ENCODE measurements at places on chromosomes 1 and 21.

GRCh38 chr1:35085421-35085820, 6.2 kb downstream of the ZMYM1 start:
- DNase-seq: no peak

DNA sequence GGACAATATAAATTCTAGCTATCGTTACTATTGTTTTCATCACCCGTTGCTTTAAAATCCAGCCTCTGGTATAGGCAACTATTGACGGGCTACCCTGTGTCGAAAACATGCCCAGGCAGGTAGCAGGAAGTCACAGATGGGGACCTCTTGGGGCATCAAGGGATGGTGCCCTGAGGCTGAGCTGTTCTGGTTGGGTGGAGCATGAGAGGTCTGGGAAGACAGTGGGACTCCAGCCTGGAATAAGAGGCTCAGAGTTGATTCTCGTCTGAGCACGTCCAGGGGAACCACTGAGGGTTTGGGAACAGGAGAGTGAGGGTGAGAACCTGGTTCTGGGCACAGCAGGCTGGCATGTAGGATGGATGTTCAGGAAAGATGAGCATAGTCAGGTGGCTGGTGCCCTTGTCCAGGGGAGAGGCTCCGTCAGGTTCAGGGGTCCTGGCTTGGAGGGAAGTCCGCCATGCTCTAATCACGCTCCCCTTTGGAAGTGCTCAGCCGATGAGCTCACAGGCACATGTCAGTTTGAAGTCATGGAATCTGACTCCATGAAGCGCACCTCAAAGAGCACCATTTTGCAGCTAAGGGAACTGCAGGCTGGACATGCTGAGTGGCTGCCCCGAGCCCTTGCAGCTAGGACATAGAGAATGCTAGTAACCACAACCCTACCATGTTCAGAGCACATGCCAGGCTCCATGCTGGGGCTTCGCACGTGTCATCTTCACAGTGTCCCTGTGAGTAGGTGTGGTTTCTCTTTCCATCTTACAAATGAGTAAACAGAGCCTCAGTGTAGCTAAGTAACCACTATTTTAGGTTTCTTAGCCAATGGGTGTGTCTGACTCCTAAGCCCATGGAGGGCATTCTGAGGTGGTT, 21.0 kb downstream of the PCSK9 start:
- no peak for DNase-seq

DNA sequence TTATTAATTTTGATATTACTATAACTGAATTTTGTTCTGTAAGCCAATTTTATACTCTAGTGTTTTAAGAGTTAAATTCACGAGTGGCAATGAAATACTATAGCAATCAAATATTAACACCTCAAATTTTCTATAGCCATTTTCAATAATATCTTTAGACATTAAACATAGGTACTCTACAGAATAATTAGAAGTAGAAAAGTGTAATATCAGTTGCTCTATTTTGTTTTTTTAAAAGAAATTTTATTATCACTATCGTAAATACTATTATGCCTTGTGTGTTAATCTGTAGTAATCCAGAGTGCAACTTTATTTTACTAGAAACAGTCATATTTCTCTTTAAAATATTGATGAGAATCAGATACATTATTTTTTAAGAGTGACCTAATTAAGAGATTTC, 691.2 kb downstream of the USP25 start:
- no peak for DNase-seq

DNA sequence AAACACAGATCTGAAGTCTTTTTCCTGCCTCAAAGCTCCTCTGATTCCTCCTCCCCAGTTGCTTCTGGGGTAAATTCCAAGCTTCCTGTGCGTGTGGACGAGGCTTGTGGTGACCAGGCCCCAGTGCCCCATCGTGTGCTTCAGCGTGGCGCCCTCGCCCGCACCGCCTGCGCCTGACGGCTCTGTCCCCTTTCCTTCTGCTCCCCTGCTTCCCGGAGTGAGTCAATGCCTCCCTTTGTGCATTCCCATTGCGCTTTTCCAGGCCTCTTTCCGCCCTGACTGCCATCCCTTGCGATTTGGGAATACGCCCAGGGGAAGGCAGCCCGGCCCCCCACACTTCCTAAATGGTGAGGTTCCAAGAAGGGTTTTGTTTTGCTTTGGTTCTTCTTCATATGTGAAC, 36.3 kb downstream of the FAAP20 start:
- DNase-seq: no peak

DNA sequence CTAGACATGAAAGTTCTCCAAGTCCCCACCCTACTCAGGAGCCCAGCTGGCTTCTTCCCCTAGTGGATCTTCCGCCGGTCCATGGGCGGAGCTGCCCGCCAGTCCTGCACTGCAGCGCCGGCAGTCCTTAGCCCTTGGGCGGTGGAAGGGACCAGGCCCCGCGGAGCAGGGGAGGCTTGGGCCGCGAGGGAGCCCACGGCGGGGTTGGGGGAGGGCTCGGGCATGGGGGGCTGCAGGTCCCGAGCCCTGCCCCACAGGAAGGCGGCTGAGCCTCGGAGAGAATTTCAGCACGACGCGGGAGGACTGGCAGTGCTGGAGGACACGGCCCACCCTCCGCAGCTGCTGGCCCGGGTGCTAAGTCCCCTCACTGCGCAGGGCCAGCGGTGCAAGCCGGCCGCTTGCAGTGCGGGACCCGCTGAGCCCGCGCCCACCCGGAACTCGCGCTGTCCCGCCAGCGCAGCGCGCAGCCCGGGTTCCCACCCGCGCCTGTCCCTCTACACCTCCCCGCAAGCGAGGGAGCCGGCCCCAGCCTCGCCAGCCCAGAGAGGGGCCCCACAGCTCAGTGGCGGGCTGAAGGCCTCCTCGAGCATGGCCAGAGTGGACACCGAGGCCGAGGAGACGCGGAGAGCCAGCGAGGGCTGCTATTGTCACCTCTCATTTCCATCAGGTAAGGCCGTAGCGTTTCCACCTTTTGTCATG, 1398.6 kb downstream of the MRPL39 start:
- no peak for DNase-seq

DNA sequence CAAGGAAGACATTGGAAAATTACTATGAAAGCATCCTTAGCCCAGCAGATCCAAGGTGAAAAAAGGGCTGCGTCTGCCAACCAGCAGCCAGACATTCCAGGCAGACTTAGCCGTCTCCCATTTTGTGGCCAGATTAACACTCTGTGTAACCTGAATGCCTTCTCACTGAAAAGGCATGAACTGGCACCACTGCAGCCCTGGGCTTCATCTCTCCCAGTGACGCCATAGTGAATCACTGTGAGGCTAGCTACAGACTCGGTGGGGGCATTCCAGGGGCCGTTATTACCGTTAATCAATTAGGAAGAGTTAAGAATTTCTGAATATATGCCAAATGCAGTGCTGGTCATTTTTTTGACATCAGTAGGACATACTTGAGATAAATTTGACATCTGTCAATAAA, 627.4 kb downstream of the LMO4 start:
- no peak for DNase-seq

DNA sequence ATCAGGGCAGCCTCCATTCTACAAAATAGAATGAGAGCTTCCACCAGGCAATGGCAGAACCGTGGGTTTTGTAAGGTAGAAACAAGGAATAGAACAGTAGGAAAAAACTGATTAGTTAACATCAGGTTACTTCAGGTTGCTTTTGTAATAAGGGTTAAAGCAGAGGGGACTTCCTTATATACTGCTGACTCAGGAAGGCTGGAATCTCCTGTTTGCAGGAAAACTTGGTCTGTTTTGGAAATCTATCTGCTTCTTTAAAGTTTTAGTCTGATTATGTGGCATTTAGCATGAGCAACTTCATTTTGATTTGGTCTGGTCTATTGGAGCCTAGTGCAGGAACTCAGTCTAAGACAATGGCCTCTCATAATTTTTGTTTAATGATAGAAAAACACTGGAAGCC, 32.7 kb upstream of the RAB4A start:
- no peak for DNase-seq

- no peak for DNase-seq
Observed at GRCh38 chr21:39647476-39647875, 34.7 kb downstream of the B3GALT5 start.

DNA sequence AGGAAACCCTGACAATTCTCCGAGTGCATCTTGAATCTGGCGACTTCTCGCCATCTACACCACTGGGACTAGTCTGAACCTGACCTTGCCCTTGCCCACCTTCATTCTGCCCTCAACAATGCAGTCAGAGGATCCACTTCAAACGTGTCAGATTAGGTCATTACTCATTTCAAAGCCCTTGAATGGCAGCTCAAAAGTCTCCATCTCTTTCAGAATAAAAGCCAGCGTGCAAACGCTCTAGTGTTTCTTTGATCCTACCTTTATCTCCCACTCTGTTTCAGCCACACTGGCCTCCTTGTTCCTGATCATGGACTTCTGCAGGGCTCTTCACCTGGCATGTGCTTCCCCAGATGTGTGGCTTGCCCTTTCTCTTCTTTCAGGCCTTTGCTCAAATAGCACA, 31.3 kb downstream of the SLC30A1 start:
- no peak for DNase-seq

GRCh38 chr1:106688446-106688845, 368.0 kb upstream of the PRMT6 start:
- no peak for DNase-seq

DNA sequence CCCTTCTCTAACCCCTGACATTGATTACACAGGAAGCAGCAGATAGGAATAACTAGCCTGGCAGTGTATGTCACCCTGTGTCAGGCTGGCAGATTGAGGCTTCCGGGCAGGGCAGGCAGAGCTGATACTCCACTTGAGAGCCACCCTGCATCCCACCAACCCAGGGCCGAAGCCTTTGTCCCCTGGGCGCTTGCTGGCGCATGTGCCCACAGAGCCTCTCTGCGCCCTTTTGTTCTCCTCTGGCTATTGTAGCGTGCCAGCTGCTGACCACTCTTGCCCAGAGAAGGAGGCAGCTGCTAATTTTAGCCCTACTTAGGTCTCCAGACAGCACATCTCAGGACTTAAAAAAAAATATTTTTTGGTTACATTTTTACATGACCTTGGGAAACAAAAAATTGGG, 304.9 kb downstream of the HHAT start:
- DNase-seq: no peak

- DNase-seq: no peak
Observed at GRCh38 chr21:33569991-33570390, 18.5 kb downstream of the DONSON start.

GRCh38 chr1:66690666-66691381, 61.4 kb upstream of the DYNLT5 start:
- DNase-seq: no peak

- peak; percentile 49 for DNase-seq
Observed at GRCh38 chr1:41657679-41658295, 173.3 kb upstream of the EDN2 start.

DNA sequence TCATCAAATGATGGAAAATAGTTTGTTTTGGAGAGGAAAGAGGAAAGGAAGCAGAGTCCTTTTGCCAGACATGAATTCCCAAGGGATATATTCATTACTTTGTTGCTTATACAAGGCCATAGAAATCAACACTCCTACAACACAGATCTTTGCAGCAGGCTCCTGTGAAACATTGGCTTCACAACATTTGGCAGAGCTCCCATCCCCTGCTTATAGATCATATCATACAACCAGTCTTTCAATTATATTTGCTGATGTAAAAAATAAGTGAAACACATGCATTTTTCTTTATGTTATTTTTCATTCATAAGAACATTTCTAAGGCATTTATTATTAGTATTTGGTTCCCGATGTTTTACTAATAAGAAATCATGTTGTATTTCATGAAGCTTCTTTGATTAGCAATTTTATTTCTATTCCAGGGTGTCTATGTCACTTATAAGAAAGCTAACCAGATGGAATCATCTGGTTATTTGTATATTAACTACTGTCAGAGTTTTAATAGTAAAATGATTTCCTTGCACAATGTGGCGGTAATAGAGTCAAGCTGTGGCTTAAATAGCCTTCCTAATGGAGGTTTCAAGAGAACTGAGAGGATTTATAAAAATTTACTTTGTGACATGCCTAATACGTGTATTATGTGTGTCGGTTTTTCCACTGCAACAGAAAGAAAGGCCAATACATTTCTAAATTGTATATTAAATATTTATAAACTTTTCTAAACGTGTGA, 470.3 kb upstream of the NCAM2 start:
- no peak for DNase-seq

GRCh38 chr1:46810596-46810995, 11.8 kb downstream of the CYP4B1 start:
- no peak for DNase-seq

DNA sequence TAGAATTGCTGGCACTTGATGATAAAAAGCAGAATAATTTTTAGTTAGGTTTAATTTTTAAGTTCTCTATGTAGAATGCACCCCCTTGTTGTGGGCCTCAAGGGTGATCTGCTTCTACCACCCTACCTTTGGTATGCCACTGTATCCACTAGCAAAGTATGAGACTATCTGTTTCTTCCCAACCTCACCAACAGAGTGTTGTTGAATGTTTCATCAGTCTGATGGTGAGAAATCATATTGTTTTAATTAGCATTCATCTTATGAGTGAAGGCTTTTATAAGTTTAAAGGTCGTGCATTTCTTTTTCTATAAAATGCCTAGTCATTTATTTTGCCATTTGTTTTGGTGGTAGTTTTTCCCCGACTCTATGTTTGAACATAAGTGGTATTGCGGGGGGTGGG, 141.0 kb downstream of the MAGI3 start:
- no peak for DNase-seq

DNA sequence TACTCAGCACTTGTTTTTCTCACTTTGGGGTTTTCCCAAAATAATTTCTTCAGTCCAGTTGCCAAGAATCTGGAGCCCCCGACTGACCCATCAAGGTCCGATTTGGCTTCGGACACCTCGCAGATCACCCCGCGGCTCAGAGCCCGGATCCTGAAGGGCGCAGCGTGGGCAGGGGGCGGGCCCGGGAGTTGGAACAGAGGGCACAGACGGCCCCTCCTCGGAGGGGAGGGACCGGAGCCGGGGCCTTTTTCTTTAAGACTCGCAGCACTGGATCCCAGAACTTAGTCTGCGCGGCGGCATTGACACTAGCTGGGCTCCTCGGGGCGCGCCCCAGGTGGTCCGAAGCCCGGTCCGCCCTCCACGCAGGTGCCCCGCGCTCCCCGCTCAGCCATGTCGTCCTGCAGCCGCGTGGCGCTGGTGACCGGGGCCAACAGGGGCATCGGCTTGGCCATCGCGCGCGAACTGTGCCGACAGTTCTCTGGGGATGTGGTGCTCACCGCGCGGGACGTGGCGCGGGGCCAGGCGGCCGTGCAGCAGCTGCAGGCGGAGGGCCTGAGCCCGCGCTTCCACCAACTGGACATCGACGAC, at the start of gene CBR3:
CBR3 (plus strand) TSS at position 277 of the 588 bp plus-strand sequence; CDS start at position 391, 114 bp downstream.
- no peak for DNase-seq

DNA sequence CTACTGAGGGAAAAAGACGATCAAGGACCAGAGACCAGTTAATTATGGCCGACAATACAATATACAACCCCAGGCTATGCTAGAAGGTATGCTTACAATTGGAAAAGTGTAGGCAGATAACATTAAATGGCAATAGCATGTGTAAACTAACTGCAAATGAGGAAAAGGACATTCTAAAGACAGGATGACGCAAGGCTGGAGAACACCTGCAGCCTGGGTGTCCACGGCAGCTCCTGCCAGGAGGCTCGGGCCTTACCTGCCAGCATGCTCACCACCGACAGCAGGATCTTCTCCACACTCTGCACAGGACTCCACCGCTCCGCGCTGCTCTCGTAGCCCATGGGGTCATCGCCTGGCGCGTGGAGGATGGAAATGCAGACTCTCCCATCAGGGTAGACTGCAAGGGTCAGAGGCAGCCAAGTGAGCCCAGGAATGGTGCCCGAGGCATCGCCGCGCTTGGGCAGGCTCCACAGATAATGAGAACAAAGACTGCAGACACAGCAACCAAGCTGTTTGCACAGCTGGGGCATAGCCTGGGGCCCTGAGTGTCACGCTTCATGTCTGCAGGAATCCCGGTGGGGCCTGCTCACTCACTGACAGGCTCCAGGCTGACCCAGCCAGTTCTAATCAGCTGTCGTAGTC, 28.2 kb downstream of the UBE2G2 start:
- DNase-seq: peak; percentile 43
